ENCODE measurements at places on chromosomes 3 and 15. TPM values are rescaled to one million over a fixed set of nuclear protein-coding genes. Genes with fewer than 3 reads are reported as not detected.
A peak's percentile ranks its signal among the peaks of the same experiment; 100 is the strongest.

CGGBP1 gene
- 58.4 TPM for total RNA-seq

CPN2 gene
- total RNA-seq: 0.14 TPM

IL5RA gene
- 0.46 TPM for total RNA-seq

DNA sequence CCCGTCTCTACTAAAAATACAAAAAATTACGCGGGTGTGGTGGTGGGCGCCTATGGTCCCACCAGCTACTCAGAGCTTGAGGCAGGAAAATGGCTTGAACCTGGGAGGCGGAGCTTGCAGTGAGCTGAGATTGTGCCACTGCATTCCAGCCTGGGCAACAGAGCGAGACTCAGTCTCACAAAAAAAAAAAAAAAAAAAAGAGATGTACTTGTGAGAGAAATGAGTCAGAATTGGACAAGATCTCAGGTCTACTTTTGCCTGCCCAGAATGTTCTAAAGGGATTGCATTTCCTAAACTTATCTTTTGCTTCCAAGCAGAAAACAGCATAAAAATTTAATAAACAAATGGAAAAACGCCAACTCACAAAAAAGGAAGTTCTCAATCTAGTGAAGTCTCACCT is 167.5 kb downstream of the NR2F2 start:
- no peak for DNase-seq

- no peak for DNase-seq
Measured at GRCh38 chr15:74391582-74392450, 24.4 kb upstream of the CYP11A1 start.

DNA sequence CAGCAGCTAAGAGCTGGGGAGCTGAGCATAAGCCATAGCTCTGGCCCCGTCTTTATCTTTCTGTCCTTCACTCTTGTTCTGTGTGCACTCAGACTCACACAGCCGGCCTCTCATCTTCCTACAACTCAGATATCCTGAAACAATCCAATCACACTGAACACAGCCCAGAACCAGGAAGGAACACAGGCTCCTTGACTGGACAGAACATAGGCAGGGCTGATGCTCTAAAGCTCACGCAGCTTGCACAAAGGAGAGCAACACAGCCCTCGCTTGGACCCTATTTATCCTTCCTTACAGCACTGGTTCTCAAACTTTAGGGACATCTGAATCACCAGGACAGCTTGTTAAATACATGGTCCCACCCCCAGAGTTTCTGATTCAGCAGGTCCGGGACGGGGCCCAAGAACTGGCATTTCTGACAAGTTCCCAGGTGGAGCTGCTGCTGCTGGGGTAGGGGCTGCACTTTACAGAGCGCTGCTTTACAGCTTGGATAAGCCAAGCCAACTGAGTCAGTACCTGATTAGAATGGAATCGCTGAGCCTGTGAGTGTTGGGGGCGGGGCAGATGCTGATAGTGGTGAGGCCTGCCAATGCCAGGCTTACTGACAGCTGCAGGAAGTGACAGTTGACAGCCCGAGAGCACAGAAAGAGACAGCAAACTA is 65.1 kb downstream of the MRPL46 start:
- DNase-seq: no peak

DNA sequence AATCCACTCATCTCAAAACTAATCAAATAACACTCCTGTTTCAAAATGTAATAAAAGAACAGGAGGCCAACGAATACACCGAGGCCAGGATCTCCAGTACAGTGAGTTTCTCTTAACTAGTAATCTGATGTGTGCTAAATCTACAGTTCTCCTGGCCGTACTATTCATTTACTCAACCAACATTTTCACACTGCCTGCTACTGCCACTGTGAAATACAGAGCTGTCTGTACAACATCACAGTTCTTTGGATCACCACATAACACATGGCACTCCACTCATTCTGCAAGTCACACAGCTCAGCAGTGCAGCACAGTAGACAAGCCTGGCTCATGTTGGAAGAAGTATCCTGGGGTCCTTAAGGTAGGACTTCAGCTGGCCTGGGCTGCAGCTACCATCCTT is 21.9 kb downstream of the RIOX2 start:
- DNase-seq: no peak

- peak; percentile 40 for DNase-seq
Measured at GRCh38 chr15:68371160-68371559, 60.8 kb downstream of the ITGA11 start.

GRCh38 chr15:47288794-47289193 is 428.5 kb upstream of the SEMA6D start:
- no peak for DNase-seq

Data from posterior vena cava (tissue), 2 donors.